Calu3 (cell line): ENCODE measurements at places on chromosomes 12 and 14. TPM values are rescaled to one million over a fixed set of nuclear protein-coding genes. Genes with fewer than 3 reads are reported as not detected.
A peak's percentile ranks its signal among the peaks of the same experiment; 100 is the strongest.

The OASL gene
- 73.7 and 231 TPM in 2 replicates for total RNA-seq

The TAS2R14 gene
- total RNA-seq, result 2.9 TPM in 2 replicates

The CHURC1 gene
- 48.5 and 48.8 TPM in 2 replicates for total RNA-seq

- peak overlapping the region; percentile 59 for H3K4me3 ChIP-seq
- DNase-seq, result peak; percentile 57
- H3K27me3 ChIP-seq, result peaks cover 10% of the 10 kb centered on the region
- peaks cover 60% of the 10 kb centered on the region for H3K4me1 ChIP-seq
- H3K36me3 ChIP-seq, result peaks cover 19% of the 10 kb centered on the region
- peak overlapping the region; percentile 77 for H3K27ac ChIP-seq
Observed at GRCh38 chr14:35336494-35337268, 44.5 kb downstream of the PSMA6 start.

DNA sequence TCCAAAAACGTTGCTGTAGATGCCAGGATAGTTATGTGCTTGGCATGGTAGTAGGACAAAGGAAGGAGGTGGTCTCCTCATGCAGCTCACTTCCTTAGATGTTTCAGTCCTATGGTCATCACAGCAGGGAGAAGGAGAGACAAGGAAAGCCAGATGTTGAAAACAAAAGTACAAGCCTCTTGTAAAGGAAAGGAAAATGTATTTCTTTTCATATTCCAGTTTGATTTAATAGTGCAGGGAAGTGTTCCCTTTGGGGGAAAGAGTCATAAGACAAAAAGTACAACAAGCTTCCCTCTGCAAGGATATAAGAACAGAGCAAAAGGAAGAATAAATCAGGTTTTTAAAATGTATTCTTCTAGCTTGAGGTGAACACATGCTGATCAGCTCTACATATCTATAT, 8.6 kb upstream of the TMCC3 start:
- H3K4me1 ChIP-seq, result no peaks in the 10 kb centered on the region
- no peak overlapping the region for H3K4me3 ChIP-seq
- no peaks in the 10 kb centered on the region for H3K36me3 ChIP-seq
- no peaks in the 10 kb centered on the region for H3K27me3 ChIP-seq
- no peak overlapping the region for H3K27ac ChIP-seq
- DNase-seq, result no peak
